ENCODE measurements at places on chromosomes 7 and 10.

- no peak for DNase-seq
Measured at GRCh38 chr7:24732646-24733413, 24.4 kb downstream of the GSDME start.

DNA sequence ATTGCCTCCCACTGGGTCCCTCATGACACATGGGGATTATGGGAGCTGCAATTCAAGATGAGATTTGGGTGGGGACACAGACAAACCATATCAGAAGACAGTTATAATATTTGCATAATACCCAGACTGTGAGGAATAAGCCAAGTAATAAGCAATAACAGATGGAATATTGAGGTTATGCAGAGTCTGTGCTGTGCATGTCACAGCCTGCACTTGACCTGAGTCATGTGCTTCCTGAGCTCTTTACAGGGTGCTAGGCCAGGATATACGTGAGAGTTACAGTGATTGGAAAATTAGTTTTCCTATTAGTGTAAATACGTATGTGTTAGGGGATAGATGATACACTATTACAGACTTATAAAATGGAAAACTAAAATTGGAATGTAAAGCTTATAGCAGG is 288.7 kb downstream of the SDK1 start:
- DNase-seq: no peak

GRCh38 chr10:14379556-14380280 is 49.0 kb upstream of the FRMD4A start:
- DNase-seq: no peak

- DNase-seq: no peak
Measured at GRCh38 chr10:47372726-47373125, 11.4 kb downstream of the ZNF488 start.

DNA sequence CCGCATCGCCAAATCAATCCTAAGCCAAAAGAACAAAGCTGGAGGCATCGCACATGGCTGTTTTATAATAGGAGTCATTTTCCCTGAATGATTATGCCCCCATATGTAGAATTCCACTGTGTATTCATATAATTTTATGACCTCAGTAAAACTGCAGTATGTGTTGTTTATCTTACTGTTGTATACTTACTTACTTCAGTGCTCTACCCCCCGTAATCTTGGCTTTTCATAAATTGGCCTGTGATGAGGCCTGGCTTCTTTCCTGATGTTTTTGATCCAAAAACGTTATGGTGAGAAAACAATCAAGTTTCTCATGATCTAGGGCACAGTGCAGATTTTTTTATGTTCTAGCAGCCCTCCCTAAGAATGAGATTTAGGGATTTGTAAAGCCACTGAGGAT is 306.4 kb upstream of the FZD1 start:
- DNase-seq: no peak

DNA sequence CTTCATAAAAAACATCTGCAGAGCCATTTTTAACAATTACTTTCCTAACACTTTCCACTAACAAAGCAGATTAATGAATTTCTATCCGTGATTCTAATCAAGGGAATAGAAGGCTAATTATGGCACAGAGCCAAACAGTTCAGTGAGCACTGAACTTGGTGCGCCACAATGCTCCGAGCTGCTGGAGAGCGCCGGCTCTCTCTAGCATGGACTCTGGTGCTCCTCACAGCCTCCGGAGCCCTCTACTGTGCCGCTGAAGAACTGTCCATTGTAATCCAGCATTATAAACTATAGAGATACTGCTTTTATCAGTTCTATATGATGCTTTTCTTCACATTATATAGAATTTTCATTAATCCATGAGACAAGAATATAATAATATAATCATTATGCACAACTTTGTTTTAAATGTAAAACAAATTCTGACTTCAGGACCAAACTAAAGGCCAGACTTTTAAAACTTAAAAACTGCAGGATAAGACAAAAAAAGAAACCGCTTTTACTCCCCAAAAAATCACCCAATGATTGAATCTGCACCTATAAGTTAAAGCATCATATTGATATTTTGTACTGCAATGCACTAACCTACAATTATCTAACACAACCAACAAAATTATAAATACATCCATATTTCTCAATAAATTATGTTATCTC is 123.6 kb downstream of the RNF32 start:
- no peak for DNase-seq

DNA sequence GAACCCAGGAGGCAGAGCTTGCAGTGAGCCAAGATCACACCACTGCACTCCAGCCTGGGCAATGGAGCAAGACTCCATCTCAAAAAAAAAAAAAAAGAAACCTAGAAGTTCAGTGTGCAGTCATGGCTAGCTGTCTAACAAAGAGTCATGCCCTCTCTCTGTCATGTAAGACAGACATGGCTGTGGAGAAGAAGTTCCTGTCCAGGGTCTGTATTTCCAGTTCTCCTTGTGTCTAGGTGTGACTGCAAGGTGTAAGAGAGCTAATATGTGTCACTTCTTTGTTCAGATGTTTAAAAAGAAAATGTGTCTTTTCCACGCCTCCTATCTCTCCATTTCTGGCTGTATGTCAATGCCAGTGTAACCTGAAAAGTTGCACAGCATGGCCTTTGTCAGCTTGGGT is 139.5 kb downstream of the NRCAM start:
- no peak for DNase-seq

- DNase-seq: no peak
Measured at GRCh38 chr10:128046953-128047290, 79.3 kb downstream of the MKI67 start.

- no peak for DNase-seq
Measured at GRCh38 chr10:132010483-132010882, 28.8 kb upstream of the BNIP3 start.

DNA sequence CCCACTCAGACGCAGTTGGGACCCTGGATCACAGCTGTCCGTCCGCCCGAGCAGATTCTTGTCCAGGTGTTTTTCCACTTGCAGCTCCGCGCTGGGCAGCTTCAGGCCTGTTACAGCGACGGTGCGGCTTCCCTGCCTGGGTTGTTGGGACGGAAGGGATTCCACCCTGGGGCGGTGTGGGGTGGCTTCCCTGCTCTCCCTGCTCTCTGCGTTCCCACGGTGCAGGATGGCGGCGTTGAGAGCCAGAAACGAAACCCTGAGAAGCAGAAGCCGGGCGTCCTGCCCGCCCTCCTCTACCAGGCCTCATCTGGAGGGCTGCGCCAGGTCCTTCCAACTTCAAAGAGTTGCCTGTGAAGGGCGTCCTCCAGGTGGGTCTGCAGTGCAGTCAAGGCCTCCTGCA is 194.4 kb downstream of the ADARB2 start:
- no peak for DNase-seq

- no peak for DNase-seq
Measured at GRCh38 chr7:115516341-115516740, 514.2 kb downstream of the TFEC start.

DNA sequence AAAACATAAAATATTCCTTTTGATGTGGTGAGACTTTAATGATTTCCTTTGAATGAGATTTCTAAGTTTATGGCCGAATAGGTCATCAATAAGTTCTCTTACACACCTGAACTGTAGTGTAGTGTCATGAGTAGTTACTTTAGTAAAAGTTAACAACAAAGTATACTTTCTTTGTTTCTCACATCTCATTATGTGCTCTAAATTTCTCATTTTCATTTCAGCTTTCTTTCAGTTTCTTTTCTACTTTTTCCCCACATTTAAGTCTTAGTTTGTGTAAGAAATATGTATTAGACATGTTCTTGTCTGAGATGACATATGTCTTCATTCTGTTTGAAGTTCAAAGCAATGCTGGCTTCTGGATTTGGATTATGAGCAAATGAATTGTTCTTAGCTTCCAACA is 348.1 kb downstream of the ANKRD7 start:
- no peak for DNase-seq

GRCh38 chr7:96157856-96158255 is 164.0 kb downstream of the SLC25A13 start:
- no peak for DNase-seq

DNA sequence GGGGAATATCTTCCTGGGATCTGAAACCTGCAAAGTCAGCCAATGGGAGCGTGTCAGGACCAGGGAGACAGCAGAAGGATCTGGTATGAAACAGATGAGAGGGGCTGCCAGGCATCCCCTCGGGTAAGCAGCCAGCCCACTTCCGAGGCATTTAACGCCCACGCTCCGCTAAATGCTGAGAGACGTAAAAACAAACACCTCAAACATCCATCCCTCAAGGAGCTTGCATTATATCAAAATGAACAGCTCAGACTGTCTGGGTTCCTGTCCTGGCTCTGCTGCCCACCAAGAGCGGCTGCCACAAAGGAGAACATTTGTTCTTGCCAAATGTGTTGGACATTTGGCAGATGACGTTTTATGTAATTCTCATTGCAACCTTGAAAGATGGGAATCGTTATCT is 7.0 kb upstream of the SERPINE1 start:
- no peak for DNase-seq

DNA sequence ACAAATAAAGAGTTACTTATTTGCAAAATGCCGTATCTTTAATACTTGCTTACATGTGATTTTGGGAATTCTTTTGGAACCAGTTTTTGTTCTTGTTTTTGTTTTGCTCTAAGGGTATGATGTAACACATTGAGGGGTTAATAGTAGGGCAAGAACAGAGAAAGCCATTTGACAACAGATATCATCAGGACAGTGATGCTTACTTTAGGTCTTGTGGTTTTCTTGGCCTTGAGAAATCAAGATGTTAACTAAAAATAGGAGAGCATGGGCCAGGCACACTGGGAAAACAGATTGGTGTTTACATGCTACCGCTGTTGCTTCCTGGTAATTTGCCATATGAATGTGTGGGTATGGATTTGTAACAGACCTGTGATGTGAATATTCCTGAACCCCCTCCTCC is 3.7 kb downstream of the SAMD8 start:
- no peak for DNase-seq

DNA sequence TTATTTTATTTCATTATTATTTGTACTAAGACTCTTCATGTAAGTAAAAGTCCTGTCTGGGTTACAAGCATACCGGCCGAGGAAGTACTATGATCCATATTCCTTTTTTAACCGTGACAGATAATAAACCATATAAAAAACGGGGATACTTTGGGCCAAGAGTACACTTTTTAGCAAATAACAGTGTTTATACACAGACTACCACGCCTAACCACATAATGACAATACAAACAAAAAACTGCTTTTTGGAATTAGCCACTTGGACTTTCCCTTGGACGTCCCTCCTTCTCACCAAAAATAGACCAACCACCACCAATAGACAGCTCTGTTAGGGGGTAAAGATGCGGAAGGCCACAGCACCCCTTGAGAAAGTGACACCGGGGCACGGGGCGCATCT is 800 bp downstream of the MINDY3 start:
- no peak for DNase-seq

DNA sequence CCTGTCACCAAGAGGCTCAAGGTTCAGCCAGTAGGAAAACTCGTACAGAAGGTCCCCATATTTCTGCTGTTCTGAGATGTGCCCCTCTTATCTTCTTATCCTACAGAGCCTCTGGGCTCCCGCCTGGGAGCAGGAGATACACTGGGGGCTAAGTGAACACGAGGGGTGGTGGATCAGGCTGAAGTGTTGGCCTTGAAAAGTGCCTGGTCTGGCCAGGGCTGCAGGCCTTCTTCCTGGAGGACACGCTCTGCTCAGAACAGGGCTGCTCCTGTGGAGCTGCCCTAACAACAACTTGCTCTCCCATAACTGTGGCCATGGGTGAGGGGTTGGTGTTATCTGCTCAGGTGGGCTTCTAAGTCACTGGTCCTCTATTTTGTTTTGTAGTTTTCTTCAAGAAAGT is 33.7 kb downstream of the C10orf120 start:
- DNase-seq: no peak

- DNase-seq: no peak
Measured at GRCh38 chr10:103465411-103466179, 6.9 kb upstream of the CALHM1 start.

DNA sequence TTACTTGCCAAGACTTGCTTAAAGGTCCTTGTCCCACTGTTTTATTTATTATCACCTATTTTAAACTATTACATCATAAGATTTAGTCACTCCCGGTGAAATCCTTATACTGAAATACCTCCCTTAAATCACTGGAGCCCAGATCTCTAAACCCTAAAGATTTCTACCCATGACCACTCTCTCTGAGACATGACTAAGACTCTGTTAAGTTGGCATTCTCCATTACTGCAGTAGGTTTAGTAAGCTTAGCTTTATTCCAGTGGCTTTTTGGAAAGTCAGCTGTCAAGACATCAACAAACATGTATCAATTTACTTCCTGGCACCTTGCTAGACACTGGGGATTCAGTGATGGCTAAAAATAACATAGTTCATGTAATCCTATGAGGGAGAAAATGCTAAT is 874.2 kb downstream of the KCNMA1 start:
- no peak for DNase-seq

DNA sequence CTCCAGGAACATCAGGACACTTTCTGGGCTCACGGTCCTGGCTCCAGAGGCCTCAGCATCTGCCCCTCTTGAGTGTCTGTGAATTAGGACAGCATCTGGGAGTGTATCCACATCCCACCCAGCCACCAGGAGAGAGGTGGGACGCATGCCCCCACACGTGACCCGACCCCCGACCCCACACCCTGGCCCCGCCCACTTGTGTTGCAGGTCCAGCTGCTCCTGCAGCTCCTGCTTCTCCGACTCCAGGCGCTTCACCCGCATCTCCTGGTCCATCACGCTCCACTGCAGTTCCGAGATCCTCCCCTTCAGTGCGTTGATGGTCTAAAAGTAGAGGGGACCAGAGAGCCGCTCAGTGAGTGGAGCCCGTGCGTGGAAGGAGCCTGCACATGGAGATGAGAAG is 13.6 kb downstream of the MAD1L1 start:
- no peak for DNase-seq

- no peak for DNase-seq
Measured at GRCh38 chr10:106980495-106981451, 183.7 kb downstream of the SORCS1 start.

DNA sequence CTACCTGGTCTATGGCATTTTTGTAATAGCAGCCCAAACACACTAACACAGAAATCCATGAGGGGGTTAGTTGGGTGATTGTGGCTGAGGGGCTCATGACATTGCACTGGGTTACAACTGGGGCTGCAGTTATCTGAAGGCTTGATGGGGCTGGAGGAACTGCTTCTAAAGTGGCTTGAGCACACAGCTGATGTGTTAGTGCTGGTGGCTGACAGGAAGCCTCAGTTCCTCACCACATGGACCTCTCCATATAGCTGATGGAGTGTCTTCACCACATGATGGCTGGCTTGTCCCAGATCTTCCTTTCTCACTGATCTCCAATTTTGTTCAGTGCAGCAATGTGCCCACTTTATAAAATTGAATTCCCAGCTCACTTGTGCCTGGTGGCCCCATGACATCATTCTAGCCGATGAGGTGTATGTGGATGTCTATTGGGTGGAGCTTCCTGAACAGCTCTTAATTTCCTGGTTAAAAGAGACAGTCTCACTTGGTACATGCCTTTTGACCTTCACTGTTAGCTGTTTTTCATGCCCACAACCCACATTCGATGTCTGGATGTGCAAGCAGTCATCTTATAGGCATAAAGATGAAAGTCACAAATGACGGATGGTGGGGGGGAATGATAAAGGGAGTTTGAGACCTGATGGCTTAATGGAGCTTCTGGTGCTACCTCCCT is 166.9 kb upstream of the BMPER start:
- DNase-seq: no peak

- DNase-seq: no peak
Measured at GRCh38 chr7:66558201-66558641, 70.5 kb upstream of the KCTD7 start.

- DNase-seq: no peak
Measured at GRCh38 chr10:96896884-96897589, 64.9 kb downstream of the LCOR start.

- no peak for DNase-seq
Measured at GRCh38 chr10:114577133-114577532, 80.9 kb downstream of the ABLIM1 start.
